ENCODE measurements at places on chromosomes 5 and 9.

DNA sequence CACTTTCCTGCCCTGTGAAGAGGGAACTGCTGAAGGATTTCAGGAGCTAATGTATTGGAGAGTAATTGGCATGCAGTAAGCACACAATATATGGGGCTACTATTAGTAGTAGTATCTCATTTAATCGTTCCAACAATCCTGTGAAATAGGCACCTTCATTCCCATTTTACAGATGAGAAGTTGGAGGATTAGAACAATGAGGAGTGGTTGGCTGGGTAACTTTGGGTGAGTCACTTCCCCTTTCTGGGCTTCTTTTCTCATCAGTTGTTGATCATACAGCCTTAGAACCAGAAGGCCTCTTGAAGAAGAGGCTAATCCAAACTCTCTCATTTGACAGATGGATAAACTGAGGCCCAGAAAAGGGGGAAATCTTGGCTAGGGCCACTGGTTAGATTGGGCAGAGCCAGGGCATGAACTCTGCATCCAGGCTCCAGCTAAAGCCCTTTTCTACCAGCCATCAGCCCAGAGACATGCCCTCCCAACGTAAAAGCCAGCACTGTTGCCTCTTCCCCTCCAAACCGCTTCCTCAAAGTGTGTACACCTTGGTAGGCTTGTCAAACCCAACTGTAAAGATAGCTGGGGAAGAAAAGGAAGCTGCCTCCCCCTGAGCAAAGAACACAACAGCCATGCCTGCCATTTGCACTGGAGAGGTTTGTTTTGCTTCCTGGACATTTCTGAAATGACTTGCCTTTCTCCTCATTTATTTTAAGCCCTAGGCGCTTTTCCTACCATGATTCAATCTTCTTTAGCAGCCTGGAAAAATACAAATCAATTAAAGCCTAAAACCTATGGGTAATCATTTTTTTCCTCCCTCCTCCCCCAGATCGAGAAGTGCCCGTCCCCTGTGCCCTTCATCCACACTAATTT is 992 bp downstream of the SPACA9 start:
- peaks cover 12% of the 10 kb centered on the region for H3K36me3 ChIP-seq
- no peak for DNase-seq
- peak overlapping the region; percentile 63 for H3K4me3 ChIP-seq
- no peaks in the 10 kb centered on the region for H3K27me3 ChIP-seq

DNA sequence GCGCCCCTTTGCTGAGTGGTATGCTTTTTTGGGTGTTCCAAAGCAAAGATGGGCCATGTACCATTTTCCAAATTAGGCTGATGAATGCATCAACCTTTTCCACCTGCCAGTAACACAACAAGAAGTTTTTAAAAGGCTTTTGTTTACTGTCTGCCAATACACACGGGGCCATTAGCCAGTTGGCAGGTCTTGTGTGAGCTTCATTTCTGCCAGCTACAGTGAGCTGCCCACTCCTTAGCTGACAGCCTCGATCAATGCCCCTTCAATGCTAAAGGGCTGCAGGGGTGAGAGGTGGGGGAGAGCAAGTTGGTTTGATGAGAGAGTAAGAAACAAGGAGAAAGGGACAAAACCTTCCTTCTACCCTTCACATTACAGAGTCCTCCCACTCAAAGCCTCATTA is 128.7 kb downstream of the C5orf15 start:
- no peaks in the 10 kb centered on the region for H3K36me3 ChIP-seq
- no peak overlapping the region for H3K4me3 ChIP-seq
- H3K27ac ChIP-seq, result no peak overlapping the region
- H3K4me1 ChIP-seq, result no peaks in the 10 kb centered on the region

GRCh38 chr5:33381243-33381642 is 59.5 kb upstream of the TARS1 start:
- DNase-seq, result no peak
- H3K27ac ChIP-seq, result no peak overlapping the region
- no peak overlapping the region for H3K4me3 ChIP-seq
- H3K27me3 ChIP-seq, result no peaks in the 10 kb centered on the region

- no peak for DNase-seq
- no peak overlapping the region for H3K4me3 ChIP-seq
- no peak overlapping the region for H3K27ac ChIP-seq
- no peaks in the 10 kb centered on the region for H3K4me1 ChIP-seq
- H3K36me3 ChIP-seq, result no peaks in the 10 kb centered on the region
Observed at GRCh38 chr5:91787718-91788117, 404.6 kb upstream of the ARRDC3 start.

GRCh38 chr5:157855404-157855994 is 3.4 kb downstream of the CLINT1 start:
- no peak overlapping the region for H3K4me3 ChIP-seq
- DNase-seq, result peak; percentile 73
- H3K27me3 ChIP-seq, result no peaks in the 10 kb centered on the region
- no peak overlapping the region for H3K27ac ChIP-seq

DNA sequence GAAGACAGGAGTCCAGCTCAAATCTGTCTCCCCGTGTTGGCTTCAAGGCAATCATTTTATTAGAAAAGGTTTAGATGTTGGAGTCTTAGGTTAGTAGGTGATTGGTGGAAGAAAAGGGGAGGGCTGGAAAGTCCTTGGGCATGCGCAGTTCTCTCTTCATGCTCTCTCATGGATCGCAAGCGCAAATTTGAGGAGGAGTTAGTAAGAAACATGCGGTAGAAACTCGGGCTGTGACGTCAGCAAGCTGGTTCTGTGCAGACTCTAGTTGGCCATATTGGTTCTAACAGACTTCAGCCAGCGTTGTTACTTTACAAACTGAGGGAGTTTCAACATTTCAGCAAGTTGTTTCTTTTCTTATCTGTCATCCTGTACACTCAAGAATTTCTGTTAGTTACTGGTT is 392.2 kb downstream of the CDK5RAP2 start:
- DNase-seq, result no peak
- no peaks in the 10 kb centered on the region for H3K27me3 ChIP-seq
- H3K36me3 ChIP-seq, result no peaks in the 10 kb centered on the region
- no peak overlapping the region for H3K27ac ChIP-seq

- H3K4me1 ChIP-seq, result no peaks in the 10 kb centered on the region
- no peaks in the 10 kb centered on the region for H3K36me3 ChIP-seq
- no peak for DNase-seq
- no peak overlapping the region for H3K27ac ChIP-seq
- H3K4me3 ChIP-seq, result no peak overlapping the region
- no peaks in the 10 kb centered on the region for H3K27me3 ChIP-seq
Observed at GRCh38 chr9:36407122-36407723, 7.2 kb upstream of the RNF38 start.

DNA sequence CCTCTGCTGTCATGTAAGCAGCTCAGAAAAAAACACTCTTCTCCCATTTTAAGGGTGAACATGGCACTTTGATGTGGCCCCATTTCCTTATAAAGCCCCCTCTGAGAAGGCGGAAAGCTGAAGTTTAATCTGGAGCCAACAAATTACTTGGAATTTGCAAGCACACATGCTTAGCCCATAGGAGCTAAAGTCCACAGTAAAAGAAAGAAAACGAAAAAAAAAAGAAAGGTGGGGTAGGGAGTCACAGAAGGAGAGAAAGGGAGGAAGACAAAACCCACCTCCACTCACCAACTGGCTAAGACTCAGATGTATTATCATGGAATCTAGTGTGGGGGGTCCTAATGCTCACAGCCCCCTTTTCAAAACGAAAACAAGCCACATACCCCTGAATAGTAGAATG is 30.4 kb downstream of the PRRX2 start:
- H3K27ac ChIP-seq, result peak overlapping the region; percentile 84
- no peak overlapping the region for H3K4me3 ChIP-seq
- no peak for DNase-seq
- no peaks in the 10 kb centered on the region for H3K27me3 ChIP-seq
- H3K36me3 ChIP-seq, result no peaks in the 10 kb centered on the region
- no peaks in the 10 kb centered on the region for H3K4me1 ChIP-seq

GRCh38 chr5:125045646-125046045 is 299.2 kb upstream of the ZNF608 start:
- no peak for DNase-seq
- H3K4me1 ChIP-seq, result no peaks in the 10 kb centered on the region
- H3K27ac ChIP-seq, result no peak overlapping the region

DNA sequence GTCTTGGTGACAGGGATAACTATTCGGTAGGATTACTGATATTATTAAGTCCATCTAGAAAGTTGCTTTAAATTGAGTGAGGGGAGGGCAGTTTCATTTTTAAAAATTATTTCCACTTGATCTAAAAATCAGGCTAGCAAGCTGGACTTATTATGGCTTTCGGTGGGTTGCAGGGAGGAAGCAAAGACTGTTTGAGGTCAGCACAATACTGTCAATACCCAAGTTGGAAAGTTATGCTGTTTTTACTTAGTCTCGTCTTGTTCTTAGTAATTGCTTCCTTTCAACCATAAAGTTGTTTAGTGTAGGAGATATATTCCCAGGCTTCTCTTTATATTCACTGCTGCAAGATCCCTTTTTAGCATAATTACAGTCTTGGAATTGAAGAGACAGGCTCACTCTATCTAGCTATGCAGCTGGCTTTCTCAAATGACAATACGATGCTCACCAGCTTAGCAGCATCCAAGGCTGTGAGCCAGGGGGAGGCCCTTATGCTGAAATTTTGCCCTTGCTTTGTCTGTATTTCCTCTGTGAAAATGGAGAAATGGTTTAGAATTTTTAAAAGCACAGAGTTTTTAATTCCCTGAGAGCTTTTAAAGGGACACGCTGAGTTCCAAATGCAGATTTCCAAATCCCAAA is 68.2 kb upstream of the APC start:
- no peaks in the 10 kb centered on the region for H3K36me3 ChIP-seq
- DNase-seq, result no peak
- H3K4me3 ChIP-seq, result no peak overlapping the region
- H3K4me1 ChIP-seq, result no peaks in the 10 kb centered on the region
- no peaks in the 10 kb centered on the region for H3K27me3 ChIP-seq
- H3K27ac ChIP-seq, result no peak overlapping the region

DNA sequence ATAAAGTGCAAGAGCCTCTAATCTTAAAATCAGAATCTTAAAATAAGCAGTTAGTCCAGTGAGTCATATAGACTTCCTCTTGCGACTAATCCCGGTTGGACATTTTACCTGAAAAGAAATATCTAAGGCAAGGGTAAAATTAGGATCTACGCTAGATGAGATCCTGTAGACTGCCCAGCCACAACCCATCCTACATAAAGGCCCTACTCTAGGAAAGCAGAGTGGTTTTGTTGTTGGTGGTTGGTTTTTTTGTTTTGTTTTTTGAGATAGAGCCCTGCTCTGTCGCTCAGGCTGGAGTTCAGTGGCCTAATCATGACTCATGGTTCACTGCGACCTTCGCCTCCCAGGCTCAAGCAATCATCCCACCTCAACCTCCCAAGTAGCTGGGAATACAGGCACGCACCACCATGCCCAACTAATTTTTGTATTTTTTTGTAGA is 6.9 kb downstream of the TSC1 start:
- no peak overlapping the region for H3K4me3 ChIP-seq
- no peak for DNase-seq
- peaks cover 3% of the 10 kb centered on the region for H3K4me1 ChIP-seq
- H3K36me3 ChIP-seq, result peaks cover 11% of the 10 kb centered on the region
- no peak overlapping the region for H3K27ac ChIP-seq

- peaks cover 98% of the 10 kb centered on the region for H3K4me1 ChIP-seq
- H3K27ac ChIP-seq, result peak overlapping the region; percentile 89
- no peak for DNase-seq
- no peaks in the 10 kb centered on the region for H3K36me3 ChIP-seq
Observed at GRCh38 chr5:14186059-14186830, 43.1 kb downstream of the TRIO start.

DNA sequence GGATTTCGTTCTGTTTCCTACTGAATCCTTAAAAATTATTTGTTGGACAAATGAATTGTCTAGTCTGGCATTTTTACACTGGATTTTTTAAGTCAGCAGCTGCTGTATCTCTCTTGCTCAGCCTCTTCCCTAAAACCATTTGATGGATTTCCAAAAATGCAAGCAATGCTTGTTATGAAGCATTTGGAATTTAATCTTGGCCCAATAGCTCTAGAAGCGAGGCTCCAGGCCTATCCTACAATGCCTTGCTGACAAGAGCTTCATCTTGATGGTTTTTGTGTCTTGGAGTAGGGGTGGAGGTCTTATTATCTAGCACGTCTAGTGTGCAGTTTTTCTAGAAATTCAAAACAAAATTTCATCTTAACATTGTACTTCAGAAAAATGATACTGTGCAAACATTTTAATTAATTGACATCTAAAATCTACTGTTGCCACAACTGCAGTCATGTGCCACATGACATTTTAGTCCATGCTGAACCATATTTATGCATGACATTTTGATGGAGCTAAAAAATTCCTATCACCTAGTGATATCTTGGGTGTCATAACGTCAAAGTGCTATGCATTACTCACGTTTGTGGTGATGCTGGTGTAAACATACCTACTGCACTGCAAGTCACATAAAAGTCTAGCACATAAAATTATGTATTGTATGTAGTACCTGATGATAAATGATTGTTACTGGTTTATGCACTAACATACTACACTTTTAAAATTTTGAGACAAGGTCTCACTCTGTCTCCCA is 5.9 kb upstream of the RAD23B start:
- peaks cover 16% of the 10 kb centered on the region for H3K4me1 ChIP-seq
- H3K36me3 ChIP-seq, result no peaks in the 10 kb centered on the region
- no peaks in the 10 kb centered on the region for H3K27me3 ChIP-seq
- DNase-seq, result no peak
- no peak overlapping the region for H3K4me3 ChIP-seq

- H3K27ac ChIP-seq, result peak overlapping the region; percentile 93
- peak overlapping the region; percentile 1 for H3K4me3 ChIP-seq
- peaks cover 83% of the 10 kb centered on the region for H3K4me1 ChIP-seq
- no peak for DNase-seq
- H3K27me3 ChIP-seq, result no peaks in the 10 kb centered on the region
Observed at GRCh38 chr9:124279531-124280175, 21.9 kb downstream of the NEK6 start.

GRCh38 chr5:55675119-55675518 is 37.0 kb downstream of the SLC38A9 start:
- no peak for DNase-seq
- peak overlapping the region; percentile 35 for H3K27ac ChIP-seq
- H3K4me3 ChIP-seq, result no peak overlapping the region

DNA sequence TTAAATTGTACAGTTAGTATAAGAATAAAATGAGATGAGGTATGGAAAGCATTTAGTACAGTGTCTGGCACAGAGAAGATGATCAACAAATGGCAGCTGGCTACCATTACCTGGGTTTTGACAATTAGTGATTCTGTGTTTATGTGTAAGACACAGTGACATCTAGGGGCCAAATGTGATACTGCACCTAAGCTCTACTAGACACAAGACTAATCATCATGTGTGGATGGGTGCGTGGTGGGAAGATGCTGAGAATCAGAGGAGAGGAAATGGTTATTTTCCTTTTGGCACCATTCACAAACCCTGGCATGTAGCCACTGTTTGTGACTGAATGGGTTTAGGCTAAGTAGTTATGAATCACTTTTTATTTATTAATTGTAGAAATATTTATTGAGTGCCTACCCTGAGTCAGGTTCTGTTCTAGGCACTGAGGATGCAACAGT is 109.8 kb upstream of the TBC1D2 start:
- DNase-seq, result no peak
- H3K36me3 ChIP-seq, result no peaks in the 10 kb centered on the region
- peaks cover 7% of the 10 kb centered on the region for H3K27me3 ChIP-seq
- H3K27ac ChIP-seq, result no peak overlapping the region
- H3K4me1 ChIP-seq, result no peaks in the 10 kb centered on the region
- H3K4me3 ChIP-seq, result no peak overlapping the region

- H3K27me3 ChIP-seq, result no peaks in the 10 kb centered on the region
- H3K36me3 ChIP-seq, result no peaks in the 10 kb centered on the region
- H3K4me3 ChIP-seq, result no peak overlapping the region
- peak; percentile 52 for DNase-seq
- H3K27ac ChIP-seq, result no peak overlapping the region
Observed at GRCh38 chr5:147223948-147224791, 10.7 kb upstream of the STK32A start.
